Fibroblast of skin of left biceps (primary cell): ENCODE measurements at places on chromosomes 5 and 9.

DNA sequence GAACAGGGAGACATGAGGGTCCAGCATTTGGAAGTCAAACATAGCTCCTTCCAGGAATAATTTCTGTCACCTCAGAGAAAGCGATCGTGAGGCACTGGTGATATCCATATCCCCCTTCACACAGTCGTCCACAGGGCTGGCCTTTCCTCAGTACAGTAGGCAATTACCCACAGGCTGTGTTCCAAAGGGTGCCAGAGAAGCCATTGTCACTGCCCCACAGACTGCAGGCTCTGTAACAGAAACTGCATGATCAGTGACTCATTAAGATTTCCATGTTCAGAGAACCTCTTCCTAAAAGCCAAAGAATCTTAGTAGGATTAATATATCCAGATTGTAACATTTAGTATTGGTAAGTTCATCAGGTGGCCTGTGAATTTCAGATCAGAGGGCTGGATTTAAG lies 127.6 kb downstream of the RPS23 start:
- no peak for DNase-seq

DNA sequence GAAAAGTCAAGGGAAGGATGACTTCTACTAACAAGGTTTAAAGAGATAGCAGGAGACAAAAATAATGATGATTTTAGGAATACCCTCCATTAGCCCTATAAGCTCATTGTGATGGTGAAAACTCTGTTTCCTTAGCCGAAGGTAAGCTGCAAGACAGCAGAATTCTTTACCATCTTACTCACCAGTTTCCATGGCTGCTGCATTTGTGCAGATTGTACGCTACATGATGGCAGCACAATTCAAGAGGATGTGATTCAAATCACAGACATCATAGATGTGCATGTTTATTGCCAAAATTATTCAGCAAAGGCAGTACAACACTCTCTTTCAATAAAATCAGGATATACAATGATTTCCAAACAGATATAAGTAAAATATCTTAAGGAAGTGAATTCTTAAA lies 175.6 kb downstream of the SPATA31D1 start:
- no peak for DNase-seq

- DNase-seq = no peak
Observed at GRCh38 chr9:132806306-132806705, 71.8 kb downstream of the AK8 start.

- no peak for DNase-seq
Observed at GRCh38 chr5:103569313-103570060, 6.9 kb upstream of the NUDT12 start.

GRCh38 chr9:123645126-123645525 lies 284.8 kb downstream of the DENND1A start:
- DNase-seq = no peak

- DNase-seq = no peak
Observed at GRCh38 chr5:168174376-168174775, 117.1 kb upstream of the WWC1 start.

DNA sequence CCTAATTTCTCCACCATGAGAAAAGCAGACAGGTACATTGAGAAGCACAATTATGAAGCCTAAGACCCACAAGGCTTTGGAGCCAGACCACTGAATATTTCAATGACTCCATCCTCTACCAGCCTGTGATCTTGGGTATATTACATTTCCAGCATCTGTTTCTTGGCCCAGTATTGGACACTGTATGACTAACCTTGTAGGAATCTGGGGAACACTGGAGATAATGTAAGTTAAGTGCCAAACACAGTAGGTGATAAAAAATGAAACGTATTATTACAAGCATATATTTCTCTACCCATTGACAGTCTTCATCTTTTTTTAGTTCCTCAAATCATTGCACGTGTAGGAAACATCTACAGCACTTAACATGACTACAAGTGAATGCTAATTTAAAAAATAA lies 28.6 kb upstream of the FEM1C start:
- no peak for DNase-seq

- no peak for DNase-seq
Observed at GRCh38 chr9:136840140-136840876, 2.0 kb upstream of the AJM1 start.

DNA sequence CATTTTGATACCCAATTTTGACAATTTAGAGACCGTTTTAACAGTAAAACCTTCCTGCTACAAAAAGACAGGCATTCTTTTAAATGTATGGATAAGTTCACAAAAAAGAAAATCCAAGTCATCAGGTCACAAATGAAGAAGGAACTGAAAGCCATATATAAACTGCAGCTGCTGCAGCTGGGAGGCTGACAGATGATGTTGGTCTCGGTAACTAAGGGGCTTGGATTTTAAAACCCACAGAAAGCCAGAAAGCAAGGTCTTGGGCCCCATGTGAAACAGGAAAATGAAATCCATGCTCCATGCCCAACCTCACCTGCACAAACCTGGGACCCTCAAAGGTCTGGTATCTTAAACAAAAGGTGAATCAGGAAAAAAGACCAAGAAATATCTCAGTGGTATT lies 15.7 kb upstream of the C5orf34 start:
- no peak for DNase-seq

GRCh38 chr5:74630453-74631066 lies 10.0 kb downstream of the ENC1 start:
- peak; percentile 70 for DNase-seq

- no peak for DNase-seq
Observed at GRCh38 chr5:109704282-109704952, 14.7 kb downstream of the MAN2A1 start.

GRCh38 chr5:136666970-136667620 lies 301.8 kb upstream of the TRPC7 start:
- no peak for DNase-seq

- DNase-seq = no peak
Observed at GRCh38 chr9:90107726-90108655, 503.2 kb downstream of the GADD45G start.

GRCh38 chr5:107428303-107428813 lies 242.4 kb downstream of the EFNA5 start:
- DNase-seq = no peak

DNA sequence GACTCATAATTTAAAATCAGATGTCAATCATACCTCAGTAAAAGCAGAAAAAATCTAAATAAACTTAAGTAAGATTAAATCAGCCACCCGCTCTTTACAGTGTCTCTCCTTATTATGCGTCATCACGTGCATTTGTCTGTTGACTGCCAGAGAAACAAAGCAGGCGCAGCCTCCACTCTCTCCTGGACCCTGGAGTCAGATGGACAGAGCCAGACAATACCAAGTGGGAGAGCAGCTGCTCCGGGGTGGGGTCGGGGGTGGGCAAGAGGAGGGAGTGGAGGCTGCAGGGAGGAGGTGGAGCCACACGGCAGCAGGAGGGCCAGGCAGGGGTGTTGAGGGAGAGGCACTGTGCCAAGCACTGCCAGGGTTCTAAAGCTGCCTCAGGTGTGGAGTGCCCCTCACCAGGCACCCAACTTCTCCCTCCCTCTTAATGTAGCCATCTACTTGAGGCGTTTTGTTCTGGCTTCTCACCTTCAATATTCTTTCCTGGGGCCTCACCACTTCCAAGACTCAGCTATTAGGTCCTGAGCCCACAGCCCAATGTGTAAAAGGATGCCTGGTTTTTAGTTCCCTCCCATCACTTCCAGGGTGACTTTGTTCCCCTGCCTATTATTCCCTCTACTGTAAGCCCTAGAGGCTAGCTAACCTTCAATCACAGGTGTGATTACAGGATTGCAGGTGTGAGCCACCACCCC lies 96.3 kb downstream of the GLDC start:
- no peak for DNase-seq

DNA sequence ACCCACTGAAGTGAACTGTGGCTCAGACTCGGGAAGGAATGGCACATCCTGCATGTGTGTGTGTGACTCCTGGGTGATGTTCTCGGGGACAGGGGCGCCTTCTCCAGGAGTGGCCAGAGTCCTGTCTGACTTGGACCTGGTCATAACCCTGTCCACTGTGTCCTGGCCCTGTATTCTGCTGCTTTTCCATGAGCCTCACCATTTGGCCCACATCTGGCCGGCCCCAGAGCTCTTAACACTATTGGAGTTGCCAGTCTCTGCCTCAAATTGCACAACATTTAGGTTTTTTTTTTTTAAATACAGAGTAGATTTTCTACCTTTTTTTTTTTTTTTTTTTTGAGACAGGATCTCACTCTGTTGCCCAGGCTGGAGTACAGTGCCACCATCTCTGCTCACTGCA lies 278.3 kb upstream of the TUT7 start:
- no peak for DNase-seq

DNA sequence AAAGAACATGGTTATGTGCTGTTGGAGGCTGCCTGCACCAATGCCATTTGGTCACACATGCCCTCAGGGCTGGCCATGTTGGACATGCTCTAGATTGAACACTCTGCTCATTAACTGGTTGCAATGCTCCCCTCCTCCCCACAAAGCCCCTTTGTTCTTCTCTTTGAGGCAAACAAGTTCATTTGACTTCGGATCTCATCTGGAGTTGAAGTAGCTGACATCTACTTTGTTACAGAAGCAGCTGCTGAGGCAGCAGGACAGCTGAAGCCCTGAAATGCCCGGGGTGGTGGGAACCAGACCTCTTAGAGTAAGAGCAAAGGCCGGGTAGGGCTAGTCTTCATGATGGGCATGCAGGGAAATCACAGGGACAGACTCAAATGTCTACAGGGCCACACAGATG lies 123.5 kb downstream of the APBA1 start:
- DNase-seq = no peak

- no peak for DNase-seq
Observed at GRCh38 chr5:94745786-94746730, 127.6 kb downstream of the SLF1 start.

DNA sequence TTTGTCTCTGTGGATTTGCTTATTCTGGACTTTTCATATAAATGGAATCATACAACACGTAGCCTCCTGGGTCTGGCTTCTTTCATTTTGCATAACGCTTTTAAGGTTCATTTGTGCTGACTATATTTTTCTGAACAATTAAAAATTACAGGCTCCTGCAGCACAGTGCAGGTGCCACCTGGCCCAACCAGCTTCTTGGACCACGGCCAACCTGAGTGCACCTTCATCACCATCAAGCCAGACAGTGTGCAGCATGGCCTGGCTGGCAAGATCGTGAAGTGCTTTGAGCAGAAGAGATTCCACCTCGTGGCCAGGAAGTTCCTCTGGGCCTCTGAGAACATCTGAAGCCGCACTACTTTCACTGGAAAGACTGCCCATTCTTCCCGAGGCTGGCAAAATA lies 53.5 kb upstream of the COL15A1 start:
- no peak for DNase-seq

DNA sequence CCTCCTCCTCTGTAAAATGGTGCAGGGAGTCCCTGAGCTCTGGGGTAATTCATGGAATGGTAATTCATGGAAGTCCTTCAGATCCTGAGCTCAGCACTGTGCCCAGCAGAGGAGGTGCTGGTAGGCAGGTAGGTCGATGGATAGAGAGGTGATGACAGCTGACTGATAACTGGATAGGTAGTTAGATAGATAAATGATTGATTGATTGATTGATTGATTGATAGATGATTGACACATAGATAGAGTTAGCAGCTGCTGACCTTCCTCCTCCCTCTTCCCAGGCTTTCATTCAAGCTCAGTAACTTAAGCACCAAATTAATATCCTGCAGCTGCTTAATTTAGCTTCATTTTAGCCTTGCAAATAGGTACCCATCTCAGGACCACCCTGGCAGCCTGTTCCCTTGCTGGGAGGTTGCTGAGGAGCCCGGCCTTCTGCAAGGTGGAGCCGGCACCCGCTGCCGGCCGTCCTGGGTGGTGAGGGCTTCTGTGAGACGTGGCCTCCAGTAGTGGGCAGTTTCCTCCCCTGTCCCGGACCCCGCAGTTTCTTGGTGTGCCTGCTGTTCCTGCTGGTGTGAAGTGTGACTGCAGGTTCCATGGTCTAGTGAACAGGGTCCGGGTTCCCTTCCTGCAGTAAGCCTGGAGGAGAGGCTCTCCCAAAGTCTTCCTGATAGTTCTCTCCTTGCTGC lies 13.4 kb downstream of the OLFM1 start:
- DNase-seq = no peak

DNA sequence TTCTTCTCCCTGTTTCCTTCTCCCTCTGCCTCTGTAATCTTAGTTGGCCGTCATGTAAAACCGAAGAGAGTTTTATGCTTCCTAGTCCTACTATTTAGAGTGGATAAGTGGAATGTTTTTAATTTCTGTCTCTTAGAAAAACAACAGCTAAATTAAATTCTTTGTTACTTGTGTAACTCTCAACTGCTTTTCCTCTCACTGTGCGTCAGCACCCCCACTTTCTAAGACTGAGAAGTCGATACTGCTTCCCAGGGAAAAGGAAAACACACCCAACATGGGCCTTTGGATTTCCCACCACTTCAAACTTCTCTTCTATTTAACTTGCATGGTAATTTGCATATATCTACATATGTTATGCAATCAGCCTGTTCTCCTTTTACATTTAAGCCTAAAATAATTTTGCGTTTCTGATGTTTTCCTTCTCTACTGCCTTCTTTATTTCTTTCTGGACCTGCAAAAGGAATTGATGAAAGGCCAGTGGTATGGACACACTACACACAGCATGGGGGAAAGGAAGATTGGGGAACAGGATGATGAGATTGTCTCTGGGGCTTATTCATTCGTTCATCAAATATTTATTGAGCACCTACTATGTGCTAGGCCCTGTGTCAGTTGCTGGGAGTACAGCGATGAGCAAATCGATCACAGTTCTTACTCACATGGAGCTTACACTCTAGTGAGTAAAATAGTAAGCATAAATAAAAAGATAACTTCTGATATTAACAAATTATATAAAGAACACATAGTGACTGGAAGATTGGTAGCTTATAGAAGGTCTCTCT lies 52.5 kb upstream of the CTNNA1 start:
- no peak for DNase-seq

- DNase-seq = no peak
Observed at GRCh38 chr9:83599071-83599470, 23.9 kb upstream of the IDNK start.

DNA sequence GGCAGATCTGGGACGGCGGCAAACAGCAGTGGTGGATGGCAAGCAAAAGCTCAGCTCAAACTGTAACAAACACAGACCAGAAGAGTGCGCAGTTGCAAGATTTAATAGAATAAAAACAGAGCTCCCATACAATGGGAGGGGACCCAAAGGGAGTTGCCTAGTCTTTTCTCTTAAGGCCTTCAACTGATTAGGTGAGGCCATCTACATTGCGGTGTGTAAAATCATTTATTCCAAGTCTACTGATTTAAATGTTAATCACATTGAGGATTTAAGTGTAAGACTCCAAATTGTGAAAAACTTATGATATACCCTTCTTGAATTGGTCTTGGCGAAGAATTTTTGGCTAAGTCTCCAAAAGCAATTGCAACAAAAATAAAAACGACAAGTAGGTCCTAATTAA lies 21.6 kb upstream of the C1QTNF3 start:
- no peak for DNase-seq

DNA sequence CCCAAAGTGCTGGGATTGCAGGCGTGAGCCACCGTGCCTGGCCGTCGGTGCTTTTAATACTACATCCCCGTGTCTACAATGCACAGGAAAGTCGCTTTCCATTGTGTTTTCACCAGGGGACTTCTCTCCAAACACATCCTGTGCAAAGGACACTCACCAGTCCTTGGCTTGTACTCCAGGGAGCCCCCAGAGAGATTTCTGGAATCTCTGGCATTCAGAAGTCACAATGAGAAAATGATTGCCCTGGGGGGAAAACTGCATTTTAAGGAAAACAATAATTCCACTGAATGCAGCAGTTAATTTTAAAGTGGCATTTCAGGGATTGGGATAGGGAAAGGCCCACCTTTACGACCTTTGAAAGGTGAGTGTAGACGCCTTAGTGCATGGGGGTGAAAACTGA lies 112.0 kb downstream of the ADAMTS16 start:
- DNase-seq = no peak
